Activated naive CD4-positive, alpha-beta T cell treated with anti-CD3 and anti-CD28 coated beads, Interleukin-2, amount 10 ng/mL, durations not matched to agents 7 days and 5 days (primary cell): ENCODE measurements at places on chromosomes 5 and 9.

GRCh38 chr9:104972242-104972866, 44.4 kb upstream of the ABCA1 start:
- DNase-seq, result no peak

DNA sequence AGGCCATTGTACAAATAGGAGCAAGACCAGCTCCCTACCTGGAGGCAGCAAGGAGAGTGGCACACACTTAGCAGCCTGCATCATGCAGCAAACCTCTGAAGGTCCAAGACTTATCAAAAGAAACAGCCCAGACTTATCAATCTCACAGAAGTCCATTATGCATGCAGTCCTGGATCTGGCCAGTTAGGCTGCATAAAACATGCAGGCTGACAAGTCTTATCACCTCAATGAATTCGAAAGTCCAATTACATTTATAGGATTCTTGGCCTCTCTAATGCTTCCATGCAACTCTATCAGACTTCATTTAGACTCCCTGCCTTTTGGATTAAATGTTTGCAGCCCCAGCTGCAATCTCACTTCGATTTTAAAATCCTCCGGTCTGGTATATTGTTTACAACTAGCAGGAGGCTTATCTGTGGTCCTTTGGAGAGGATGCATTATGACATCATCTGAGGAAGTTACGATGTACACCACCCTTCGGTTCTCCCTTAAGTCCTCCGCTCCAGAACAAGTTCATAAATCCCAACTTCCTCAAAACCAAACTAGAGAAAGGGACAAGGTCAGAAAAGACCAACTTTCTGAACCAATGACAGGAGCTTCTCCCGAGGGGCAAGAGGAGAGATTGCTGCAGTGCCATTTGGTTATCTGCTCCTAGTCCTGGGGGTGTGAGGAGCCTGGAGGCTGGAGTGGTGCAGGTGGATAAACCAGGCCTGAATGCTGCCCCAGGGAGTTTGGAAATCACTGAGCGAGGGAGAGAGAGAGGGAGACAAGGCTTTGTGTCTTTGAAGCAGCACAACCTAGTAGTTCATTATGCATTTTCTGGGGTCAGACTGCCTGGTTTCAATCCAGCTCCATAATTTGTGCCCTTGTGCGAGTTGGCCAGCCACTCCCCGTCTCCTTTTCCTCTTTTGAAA, 313.9 kb downstream of the TLE1 start:
- DNase-seq, result no peak

- no peak for DNase-seq
Measured at GRCh38 chr5:13552361-13552760, 392.1 kb downstream of the DNAH5 start.

DNA sequence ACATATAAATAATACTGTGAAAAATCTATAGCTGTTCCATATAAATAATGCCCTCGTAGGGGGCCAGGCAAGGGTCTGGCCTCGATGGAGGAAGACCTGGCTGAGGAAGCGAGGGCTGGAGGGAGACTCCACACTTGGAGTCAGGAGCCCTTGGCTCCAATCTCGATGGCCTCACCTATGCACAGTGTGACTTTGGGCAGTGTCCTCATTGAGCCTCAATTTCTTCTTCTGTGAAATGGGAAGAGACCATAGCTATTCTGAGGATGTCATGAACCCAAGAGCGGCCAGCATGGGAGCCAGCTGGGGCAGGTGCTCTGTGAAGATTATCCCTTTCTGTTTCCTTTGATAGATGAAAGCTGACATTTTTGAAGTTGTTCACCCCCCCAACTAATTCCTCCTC, 24.8 kb downstream of the ANGPTL2 start:
- no peak for DNase-seq

GRCh38 chr5:161676103-161676502, 9.4 kb upstream of the GABRA6 start:
- no peak for DNase-seq

GRCh38 chr5:123505633-123506032, 6.3 kb upstream of the CSNK1G3 start:
- DNase-seq, result no peak

GRCh38 chr9:120396418-120396817, 183.5 kb downstream of the CDK5RAP2 start:
- no peak for DNase-seq

- DNase-seq, result no peak
Measured at GRCh38 chr9:130694205-130694604, 625 bp downstream of the EXOSC2 start.

DNA sequence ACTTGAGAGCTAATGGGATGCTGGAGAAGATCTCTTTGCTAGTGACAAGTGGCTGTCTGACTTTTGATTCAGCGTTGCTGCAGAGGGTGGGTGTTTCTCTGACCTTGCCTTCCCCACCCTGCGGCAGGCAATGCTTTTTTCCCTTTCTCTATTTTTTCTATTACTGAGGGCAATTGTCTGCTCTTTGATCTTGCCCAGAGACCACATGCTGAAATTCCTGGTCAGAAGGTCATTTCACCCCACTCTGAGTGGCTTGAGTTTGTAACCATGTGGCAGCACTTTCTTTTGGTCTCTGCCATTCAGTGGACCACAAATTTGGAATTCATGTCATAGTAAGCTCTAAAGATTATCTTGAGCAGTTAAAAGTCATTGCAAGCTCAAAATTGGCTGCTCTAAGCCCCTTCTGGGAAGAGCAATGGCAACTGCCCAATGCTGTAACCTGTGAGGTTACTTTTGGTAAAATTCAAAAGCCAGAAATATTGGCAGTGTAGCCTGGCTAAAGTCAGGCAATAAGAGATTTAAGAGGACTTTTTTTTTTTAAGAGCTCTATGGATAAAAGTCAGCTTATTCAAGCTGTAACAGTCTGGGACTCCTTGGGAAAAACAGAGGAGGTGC, 30.4 kb upstream of the MTMR12 start:
- no peak for DNase-seq

GRCh38 chr9:91816356-91816755, 133.7 kb downstream of the ROR2 start:
- no peak for DNase-seq
